ENCODE measurements at places on chromosomes 12 and 14.

- peak; percentile 14 for DNase-seq
Measured at GRCh38 chr12:25107920-25108319, 87.0 kb downstream of the DNAI7 start.

DNA sequence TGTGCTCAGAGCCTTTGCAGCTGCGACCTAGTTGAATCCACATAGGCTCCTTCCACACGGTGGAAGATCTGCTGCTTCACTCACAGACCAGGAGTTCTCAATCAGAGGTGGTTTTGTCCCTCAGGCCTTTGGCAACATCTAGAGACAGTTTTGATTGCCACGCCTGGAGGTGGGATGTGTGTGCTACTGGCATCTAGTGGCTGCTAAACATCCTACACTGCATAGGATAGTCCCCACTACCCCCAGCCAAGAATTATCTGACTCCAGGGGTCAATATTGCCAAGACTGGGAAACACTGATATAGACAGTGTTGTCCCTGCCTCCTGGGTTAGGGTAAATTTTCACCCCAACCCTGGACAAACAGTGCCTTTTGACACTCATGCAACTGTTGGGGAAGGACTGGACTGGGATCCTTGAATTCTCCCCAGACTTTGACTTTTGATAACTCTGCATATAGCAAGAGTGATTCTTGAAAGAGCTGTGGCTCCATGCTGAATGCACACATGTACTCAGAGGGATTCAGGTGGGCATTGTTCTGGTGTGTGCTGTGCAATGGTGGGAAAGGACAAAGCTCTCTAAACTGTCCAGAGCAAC is 39.8 kb downstream of the BAZ2A start:
- DNase-seq = no peak

DNA sequence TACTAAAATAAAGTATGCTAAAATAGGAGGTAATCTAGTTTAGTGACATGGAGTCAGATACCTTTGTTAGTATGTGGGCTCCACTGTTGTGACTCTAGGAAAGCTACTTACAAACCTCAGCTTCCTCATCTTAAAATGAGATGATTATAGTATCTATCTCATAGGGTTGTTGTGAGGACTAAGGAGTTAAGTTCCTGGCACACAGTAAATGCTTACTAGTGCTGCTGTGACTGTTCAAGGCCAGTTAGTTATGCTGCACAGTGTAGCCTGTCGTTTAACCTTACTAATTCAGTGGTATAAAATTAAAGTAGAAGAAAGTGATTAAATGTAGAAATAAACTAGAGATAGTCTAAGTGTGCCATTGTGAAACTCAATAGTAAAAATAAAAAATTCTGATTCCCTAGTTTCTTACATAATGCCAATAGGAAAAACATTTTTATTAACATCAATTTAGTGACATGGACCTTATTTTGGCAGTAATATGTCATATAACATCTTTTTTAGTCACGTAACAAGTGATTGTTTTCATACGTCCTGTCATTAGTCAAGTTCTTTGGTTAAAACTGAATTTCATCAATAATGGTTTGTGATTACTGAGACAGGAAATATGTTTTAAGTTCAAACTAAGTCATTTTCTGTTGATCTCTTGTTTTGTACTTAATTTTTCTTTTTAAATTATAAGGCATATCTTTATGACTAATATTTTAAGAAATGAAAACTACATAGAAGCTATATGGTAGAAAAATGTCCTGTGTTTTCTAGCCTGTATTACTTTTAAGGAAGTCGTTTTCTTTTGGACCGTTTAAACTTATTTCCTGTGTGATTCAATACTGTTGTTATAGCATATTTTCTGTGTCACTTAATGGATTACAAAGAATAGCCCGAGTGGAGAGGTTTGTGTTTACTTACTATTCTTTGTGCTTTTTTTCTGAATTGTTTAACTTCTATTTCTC is 74.0 kb downstream of the PCNX1 start:
- DNase-seq = no peak

GRCh38 chr12:15698377-15698871 is 90.8 kb downstream of the EPS8 start:
- DNase-seq = no peak

DNA sequence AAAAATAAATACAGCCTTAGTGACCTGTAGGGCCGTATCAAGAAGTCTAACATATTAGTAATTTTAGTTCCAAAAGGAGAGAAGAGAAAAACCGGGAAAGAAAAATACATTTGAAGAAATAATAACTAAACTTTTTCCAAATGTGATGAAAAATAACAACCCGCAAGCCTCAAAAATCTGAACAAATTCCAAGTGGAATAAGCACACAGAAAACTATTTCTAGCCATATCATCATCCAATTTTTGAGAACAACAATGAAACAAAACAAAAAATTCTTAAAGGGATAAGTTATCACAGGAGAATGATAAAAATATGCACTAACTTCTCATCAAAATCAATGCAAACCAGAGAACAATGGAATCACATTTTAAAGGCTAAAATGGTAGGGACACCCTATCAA is 198.1 kb upstream of the PLXNC1 start:
- no peak for DNase-seq

Data from GM12891 (cell line).